Melanocyte of skin (primary cell): ENCODE measurements at places on chromosomes 5 and 9. TPM values are rescaled to one million over a fixed set of nuclear protein-coding genes. Genes with fewer than 3 reads are reported as not detected.

The ANAPC2 gene
- total RNA-seq, result 20.6 and 26.5 TPM in 2 replicates

The SPINK1 gene
- 1.00 TPM in 1 of 2 replicates, not detected in the other for total RNA-seq

The PLAA gene
- 42.6 and 43.3 TPM in 2 replicates for total RNA-seq

The SLC36A2 gene
- total RNA-seq, result not detected in 2 replicates

The FBXL7 gene
- 33.0 and 34.1 TPM in 2 replicates for total RNA-seq

The FBXW5 gene
- 142 and 186 TPM in 2 replicates for total RNA-seq

The CCDC69 gene
- total RNA-seq, result 1.0 and 1.5 TPM in 2 replicates

The ALDH7A1 gene
- total RNA-seq, result 24.6 and 29.2 TPM in 2 replicates

The SLC34A1 gene
- under 0.01 and 0.15 TPM in 2 replicates for total RNA-seq

The LCN9 gene
- 0.46 TPM in 1 of 2 replicates, not detected in the other for total RNA-seq

The SEMA5A gene
- total RNA-seq, result 40.0 and 63.5 TPM in 2 replicates

The SOWAHA gene
- not detected in 2 replicates for total RNA-seq
